ENCODE measurements at places on chromosomes 6 and 20. TPM values are rescaled to one million over a fixed set of nuclear protein-coding genes. Genes with fewer than 3 reads are reported as not detected.

- no peak for DNase-seq
These were observed 43.4 kb downstream of the SNRNP48 start for GRCh38 chr6:7633361-7633760.

GRCh38 chr6:149043476-149044130 is 273.9 kb upstream of the TAB2 start:
- peak; percentile 71 for DNase-seq

GRCh38 chr6:692356-692851 is 535 bp downstream of the EXOC2 start:
- peak; percentile 40 for DNase-seq

DNA sequence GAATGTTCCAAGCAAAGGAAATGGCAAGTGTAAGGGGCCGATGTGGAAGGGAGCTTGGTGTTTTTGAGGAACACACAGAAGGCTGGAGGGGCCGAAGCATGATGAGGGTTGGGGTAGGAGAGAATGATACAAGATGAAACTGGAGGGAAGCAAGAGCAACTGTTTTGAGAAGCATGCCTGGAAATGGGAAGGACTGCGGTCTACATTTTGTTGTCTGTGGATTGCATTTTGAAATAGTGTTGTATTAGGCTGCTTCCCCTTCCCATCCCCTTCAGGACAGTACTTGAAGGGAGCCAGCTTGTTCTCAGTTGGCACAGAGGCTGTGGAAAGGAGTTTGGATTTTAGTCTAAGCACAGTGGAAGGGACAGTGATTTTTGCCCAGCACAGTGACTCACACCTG is 2.2 kb downstream of the TM9SF4 start:
- no peak for DNase-seq

- peak; percentile 7 for DNase-seq
These were observed 86.9 kb downstream of the SOBP start for GRCh38 chr6:107576852-107577251.

GRCh38 chr20:42183147-42183546 is 565.0 kb upstream of the CHD6 start:
- no peak for DNase-seq

DNA sequence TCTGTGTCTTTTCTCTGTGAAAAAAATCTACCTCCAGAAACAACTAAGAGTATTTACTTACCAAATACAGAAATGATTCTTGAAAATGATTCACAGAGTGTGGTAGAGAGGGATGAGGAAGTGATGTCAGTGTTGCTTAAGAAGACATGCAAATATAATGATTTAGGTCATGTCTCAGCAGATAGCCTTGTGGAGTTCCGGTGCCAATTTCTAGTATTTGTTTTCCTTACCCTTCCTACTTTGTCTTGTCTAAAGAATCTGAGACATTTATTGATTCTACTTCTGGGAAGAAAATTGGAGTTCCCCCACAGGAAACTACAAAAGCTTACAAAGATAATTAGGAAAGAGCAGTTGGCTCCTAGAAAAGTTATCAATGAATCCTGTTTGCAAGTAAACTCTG is 68.8 kb downstream of the GJA1 start:
- DNase-seq: peak; percentile 45

GRCh38 chr20:9147547-9148024 is 78.7 kb downstream of the PLCB4 start:
- DNase-seq: peak; percentile 24

DNA sequence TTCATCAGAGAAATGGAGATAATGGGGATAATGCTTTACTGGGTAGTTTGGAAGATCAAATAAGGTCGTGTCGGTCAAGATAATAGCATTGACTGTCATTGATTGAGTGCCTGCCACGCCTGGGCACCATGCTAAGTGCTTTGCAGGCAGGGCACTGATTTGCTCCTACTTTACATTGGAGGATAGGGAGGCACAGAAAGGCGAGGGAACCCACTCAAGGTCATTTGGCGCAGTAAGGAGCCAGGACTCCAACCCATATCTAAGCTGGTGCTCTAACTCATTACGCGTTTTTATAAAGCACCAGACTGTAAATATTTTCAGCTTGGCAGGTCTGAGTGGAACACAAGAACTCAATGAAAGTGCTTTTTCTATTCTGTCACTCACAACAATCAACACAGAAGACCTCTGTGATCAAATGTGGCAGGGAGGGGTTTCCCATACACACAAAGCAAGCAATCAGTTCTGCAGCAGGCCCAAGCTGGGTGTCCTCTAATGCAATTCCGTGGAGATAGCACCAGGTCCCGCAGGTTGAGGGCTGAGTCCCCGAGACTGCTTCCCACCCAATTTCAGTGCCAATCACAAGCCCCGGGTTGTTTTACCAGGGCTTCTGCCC is 373.6 kb downstream of the CDH26 start:
- DNase-seq: no peak

DNA sequence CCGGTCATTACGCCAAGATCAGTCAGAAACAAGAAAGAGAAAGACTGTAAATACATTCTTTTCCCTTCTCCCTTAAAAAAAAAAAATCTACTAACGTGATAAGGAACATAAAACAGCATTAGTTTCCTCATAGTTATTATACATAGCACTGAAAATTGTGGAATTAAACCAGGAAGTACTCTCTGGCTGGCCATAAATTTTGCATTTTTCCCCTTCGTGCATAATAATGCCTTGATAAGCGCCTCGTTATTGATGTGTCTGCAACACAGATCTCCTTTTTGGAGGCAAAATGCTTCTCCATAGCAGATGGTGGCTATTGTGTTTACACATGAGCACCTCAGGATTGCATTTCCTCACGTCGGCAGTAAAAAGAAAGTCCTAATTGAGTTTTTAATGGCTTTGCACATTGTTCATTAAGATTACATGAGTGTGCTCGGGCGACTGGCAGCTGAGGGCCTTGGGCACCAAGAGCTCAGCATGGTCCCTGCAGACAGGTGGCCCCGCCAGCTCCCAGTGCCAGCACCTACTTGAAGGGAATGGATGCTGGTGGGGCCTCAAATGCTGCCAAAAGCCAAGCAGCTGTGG is 394.5 kb downstream of the PTPRT start:
- no peak for DNase-seq

DNA sequence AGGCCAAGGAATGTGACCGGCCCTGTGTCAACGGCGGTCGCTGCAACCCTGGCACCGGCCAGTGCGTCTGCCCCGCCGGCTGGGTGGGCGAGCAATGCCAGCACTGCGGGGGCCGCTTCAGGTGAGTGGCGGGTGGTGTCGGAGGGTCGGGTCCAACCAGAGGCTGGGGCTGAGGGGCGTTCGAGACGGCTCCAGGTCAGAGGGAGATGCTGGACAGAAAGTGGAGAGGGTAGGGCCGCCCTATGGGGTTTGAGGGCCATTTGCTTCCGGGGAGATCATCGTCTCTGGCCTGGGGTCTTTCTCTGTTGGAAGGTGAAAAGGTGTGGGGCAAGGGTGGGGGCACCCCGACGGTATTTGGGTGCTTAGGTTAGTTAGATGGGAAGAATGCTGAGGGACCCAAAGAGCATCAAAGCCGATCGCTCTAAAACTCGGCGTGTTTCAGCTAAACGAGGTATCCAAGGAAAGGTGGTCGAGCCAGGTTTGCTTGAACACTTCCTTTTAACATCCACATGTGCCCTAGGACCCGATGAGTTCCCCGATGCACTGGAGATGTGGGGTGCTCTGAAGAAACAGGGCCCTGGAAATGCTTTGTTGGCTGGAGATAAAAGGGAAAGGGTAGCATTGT is 691 bp downstream of the ATRN start:
- no peak for DNase-seq

- peak; percentile 20 for DNase-seq
These were observed 3.3 kb downstream of the ID1 start for GRCh38 chr20:31608251-31608945.

DNA sequence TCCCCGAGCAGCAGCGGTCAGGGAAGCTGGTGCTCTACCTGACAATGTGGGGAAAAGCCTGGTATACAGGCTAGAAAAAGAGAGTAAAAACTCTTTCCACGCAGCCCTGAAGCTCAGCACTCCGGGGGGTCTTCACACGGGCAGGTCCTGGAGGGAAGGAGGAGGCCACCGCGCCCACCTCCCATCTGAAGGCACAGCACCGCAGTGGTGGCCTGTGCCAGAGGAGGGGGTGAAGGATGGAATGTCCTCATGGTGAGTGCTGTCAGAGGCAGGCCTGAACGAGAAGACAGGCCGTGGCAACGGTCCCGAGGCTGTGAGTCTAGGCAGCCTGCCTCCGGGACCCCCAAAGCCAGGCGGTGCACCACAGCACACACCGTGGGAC is 5.8 kb downstream of the SLC2A4RG start:
- DNase-seq: no peak

- no peak for DNase-seq
These were observed 14.3 kb downstream of the STX7 start for GRCh38 chr6:132498638-132499037.

GRCh38 chr6:170278743-170279094 is 12.2 kb downstream of the DLL1 start:
- DNase-seq: no peak

DNA sequence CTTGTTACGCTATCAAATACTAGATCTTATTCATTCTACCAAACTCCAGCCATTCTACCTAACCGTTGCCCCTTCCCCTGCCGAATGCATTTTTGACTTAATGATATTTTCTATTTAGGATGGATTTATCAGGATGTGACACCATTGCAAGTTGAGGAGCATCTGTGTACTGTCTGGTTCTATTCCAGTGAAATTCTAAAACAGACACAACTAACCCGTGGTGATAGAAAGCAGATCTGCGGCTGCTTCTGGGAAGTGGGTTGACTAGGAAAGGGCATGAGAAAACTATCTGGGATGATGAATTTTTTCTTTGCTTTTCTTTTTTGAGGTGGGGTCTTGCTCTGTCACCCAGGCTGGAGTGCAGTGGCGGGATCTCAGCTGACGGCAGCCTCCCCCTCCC is 20.7 kb upstream of the SRC start:
- no peak for DNase-seq

DNA sequence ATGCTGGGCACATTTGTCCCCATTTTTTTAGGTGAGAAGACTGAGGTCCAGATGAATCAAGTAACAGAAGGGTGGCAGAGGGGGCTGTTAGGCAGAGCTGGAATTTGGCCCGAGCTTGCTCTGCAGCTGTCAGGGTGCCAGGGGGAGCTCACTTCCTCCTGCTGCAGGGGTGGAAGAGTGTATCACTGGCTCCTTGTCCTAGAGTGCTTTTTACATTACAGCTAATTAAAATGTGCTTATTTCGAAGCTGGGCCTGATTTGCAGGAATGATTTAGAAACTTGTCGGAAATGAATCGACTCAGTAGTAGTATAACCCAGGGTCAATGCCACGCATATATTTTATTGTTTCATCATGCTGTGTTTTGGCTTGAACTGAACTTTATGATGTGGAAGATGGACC is 11.1 kb downstream of the TOX2 start:
- DNase-seq: peak; percentile 60

DNA sequence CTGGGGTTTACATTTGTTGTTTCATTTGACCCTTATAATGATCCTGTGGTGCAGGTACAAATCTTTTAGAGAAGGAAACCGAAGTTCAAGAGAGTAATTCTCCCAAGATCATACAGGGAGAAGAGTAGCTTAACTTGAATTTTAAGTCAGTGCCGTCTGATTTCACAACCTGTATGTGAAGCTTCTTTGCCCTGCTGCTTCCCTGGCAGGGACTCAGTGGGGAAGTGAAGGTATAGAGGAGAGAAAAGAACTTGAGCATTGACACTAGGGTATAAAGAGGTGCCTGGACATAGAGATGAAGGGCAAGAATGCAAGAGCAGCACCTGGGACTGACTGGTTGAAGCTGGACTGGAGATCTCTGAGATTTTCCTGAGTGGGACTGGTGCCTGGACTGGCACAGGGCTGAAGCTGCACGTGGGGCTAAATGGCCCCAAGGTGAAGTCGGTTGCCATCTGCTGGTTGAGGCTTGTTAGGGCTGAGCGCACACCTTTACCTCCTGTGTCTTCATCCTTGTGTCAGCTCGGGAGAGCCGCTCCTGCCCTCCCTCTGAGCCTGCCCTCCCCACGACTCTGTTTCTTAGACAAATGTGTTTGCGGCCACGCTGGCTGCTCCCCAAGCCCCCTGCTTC is 41.8 kb downstream of the FARS2 start:
- no peak for DNase-seq

- DNase-seq: no peak
These were observed 327.9 kb upstream of the MARCKS start for GRCh38 chr6:113529196-113529595.

DNA sequence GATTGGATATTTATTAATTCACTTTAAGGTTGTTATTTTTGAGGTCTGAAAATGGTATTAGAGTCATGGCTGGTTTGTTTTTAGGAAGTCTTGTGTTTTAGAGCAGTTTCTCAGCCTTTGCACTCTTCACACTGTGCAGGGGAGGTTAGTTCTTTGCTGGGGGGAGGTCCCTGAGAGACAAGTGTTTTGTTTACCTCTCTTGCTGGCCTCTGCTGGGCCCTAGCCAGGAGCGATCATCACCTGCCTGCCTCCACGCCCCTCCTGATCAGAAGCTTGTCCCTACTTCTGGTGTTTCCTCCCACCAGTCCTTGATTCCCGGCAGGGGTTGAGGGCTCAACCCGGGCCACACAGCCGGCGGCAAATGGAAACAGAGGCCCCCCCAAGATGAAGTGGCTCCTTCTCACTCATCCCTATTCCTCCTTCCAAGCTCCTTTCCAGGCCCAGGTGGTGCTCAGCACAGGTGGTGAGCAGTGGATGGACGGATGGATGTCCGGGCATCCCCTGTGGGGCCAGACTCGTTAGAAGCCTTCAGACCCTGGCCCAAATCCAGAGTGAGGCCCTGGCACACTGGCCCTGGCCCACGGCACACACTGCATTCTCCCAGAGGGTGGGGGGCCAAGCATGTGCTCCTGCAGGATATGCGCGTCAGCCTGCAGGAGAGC is 51.3 kb downstream of the GRM4 start:
- DNase-seq: no peak

DNA sequence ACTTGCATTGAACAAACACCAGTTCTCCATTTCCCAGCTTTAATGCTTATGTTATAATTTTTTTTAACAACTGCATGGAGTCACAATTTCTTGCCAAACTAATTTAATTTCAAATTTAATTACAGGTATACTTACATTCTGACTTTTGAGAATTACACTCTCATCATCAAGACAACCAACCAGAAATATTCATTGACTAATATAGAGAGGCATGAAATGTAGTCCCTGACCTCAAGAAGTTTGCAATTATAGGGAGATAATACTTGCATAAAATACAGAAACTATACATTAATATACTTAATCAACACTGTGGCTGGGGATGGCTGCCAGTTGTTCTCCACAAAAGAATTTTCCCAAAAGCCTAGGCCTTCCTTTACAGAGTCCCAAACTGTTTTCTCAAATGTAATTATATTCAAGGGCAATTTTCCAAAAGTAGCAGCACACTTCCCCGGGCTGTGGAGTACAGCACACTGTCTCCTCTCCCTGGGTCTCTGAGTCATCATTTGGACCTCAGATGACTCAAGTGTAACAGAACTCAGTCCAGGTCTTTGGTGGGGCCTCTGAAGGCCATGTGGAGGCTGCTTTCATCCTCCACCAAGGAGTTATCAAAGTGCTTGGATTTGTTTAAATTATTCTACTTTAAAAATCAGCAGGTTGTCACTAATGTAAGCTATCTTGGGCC is 114.1 kb downstream of the KIF16B start:
- peak; percentile 86 for DNase-seq

The TAAR6 gene
- total RNA-seq: not detected

The KCNG1 gene
- total RNA-seq: 0.48 TPM

The GTF3C6 gene
- total RNA-seq: 114 TPM

The SNAI1 gene
- 0.72 TPM for total RNA-seq

The RIMS4 gene
- total RNA-seq: not detected

The EFCAB8 gene
- total RNA-seq: 0.83 TPM

The KCNQ5 gene
- 3.6 TPM for total RNA-seq

The TMEM74B gene
- total RNA-seq: not detected

The CALHM4 gene
- not detected for total RNA-seq

Data from myocyte (in vitro differentiated cells).